Sigmoid colon (tissue), 7 donors: ENCODE measurements at places on chromosomes 11 and 22. TPM values are rescaled to one million over a fixed set of nuclear protein-coding genes. Genes with fewer than 3 reads are reported as not detected.

LIN7C gene
- total RNA-seq = 52.4 TPM

DNA sequence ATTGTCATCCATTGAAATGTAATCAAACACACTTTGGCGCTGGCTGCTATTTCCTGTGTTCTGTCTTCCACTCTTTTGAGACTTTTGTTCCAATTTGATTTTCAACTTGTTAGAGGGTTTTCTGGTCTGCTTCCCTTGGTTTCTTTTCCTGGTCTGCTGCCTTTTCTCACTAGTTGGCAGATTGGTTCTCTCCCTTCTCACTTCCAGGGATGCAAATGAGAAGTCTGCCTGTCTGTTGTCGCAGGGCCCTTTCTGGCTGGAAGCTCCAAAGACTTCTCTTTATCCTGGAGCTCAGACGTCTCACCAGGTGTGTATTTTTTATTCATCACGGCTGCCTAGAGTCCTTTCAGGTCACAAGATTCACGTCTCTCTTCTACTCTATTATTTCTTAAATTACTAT, 84.0 kb downstream of the RPS6KA4 start:
- H3K4me1 ChIP-seq = no peaks in the 10 kb centered on the region
- H3K36me3 ChIP-seq = no peaks in the 10 kb centered on the region
- DNase-seq = peak; percentile 12
- no peak overlapping the region for H3K27ac ChIP-seq
- H3K4me3 ChIP-seq = no peak overlapping the region

MS4A18 gene
- not detected for total RNA-seq

DNA sequence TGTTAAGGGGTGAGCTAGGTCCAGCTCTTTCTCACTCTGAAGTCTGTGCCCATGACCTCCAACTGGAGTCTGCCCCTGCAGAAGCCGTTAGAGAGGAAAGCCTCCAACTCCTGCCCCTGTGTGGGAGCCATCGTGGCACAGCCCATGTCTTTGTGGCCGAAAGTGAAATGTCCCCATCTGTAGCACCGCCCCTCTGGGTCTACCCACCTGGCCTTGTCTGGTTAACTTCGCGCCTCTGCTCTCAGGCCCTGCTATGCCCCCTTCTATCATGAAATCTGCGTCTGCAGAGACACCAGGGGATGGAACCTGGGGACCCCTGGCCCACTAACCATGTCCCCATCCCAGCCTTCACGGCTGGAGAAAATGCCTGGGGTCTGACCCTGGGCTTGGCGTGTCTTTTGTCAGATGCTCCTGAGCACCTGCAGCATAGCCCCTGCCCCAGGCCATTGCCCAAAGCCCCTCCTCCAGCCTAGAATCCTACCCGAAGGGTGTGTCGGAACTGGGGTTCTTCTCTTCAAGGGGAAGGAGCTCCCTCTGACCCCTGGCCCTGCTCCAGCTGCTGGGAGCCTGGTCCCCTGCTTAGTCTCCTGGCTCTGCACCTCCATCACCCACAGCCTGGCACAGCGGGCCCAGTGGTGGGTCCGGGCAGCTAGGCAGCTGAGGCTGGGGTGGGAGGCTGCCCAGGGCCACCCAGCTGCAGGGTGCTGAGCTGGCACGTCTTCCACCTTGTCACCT, 35.8 kb upstream of the HMOX1 start:
- H3K27ac ChIP-seq = no peak overlapping the region
- peaks cover 44% of the 10 kb centered on the region for H3K36me3 ChIP-seq
- H3K4me1 ChIP-seq = peaks cover 10% of the 10 kb centered on the region
- H3K4me3 ChIP-seq = no peak overlapping the region
- no peak for DNase-seq

- H3K27ac ChIP-seq = no peak overlapping the region
- H3K36me3 ChIP-seq = no peaks in the 10 kb centered on the region
- H3K4me3 ChIP-seq = no peak overlapping the region
- no peaks in the 10 kb centered on the region for H3K4me1 ChIP-seq
- no peaks in the 10 kb centered on the region for H3K27me3 ChIP-seq
These were observed 26.4 kb downstream of the MMP13 start for GRCh38 chr11:102929166-102929565.

DNA sequence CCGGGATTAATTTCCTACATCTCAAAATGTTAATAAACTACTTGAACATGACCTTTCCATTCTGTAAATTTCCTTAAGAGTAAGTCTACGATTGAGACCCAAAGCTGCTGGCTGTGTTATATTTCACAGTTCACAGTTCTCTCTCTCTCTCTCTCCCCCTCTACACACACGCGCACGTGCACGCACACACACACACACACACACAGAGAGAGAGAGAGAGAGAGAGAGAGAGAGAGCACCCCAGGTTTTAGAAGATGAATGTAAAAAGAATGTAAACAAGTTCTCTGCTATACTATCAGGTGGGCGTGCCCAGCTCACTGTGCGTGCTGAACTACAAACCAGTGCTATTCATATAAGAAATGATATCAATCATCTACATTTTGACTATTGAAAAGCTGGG, 3.3 kb downstream of the BDNF start:
- no peak overlapping the region for H3K27ac ChIP-seq
- no peak overlapping the region for H3K4me3 ChIP-seq
- no peaks in the 10 kb centered on the region for H3K36me3 ChIP-seq
- H3K4me1 ChIP-seq = peaks cover 3% of the 10 kb centered on the region

FOXR1 gene
- total RNA-seq = not detected

ASPHD2 gene
- total RNA-seq = 1.6 TPM

KIAA0930 gene
- 56.5 TPM for total RNA-seq

- no peaks in the 10 kb centered on the region for H3K36me3 ChIP-seq
- no peaks in the 10 kb centered on the region for H3K27me3 ChIP-seq
These were observed 21.5 kb downstream of the CYTH4 start for GRCh38 chr22:37303821-37304274.

- no peaks in the 10 kb centered on the region for H3K36me3 ChIP-seq
- no peak overlapping the region for H3K27ac ChIP-seq
- H3K4me3 ChIP-seq = no peak overlapping the region
- no peaks in the 10 kb centered on the region for H3K27me3 ChIP-seq
- DNase-seq = no peak
These were observed 26.1 kb upstream of the SMIM38 start for GRCh38 chr11:69129647-69130046.

DNA sequence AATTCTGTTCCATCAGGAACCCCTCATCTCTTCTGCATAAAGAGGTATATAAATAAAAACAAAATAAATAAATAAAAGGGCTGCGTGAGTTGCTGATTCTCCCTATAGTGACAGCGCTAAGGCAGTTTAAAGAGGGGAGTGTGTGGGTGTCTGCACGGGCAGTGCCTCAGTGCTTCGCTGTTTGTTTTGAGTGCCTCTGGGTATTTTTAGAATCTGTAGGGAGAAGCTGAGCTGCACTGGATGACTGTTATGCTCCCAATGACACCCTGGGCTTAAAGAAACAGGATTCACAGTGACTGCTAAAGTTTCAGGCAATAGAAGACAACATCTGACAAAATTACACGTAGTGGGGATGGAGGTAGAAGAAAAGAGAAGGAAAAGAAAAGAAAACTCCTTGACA, 38.8 kb downstream of the SLC1A2 start:
- no peak overlapping the region for H3K4me3 ChIP-seq
- no peak for DNase-seq
- no peaks in the 10 kb centered on the region for H3K27me3 ChIP-seq
- H3K27ac ChIP-seq = peak overlapping the region; percentile 2
- peaks cover 13% of the 10 kb centered on the region for H3K4me1 ChIP-seq
- no peaks in the 10 kb centered on the region for H3K36me3 ChIP-seq

GRCh38 chr11:66343176-66343575, 1.7 kb downstream of the BRMS1 start:
- peak; percentile 34 for DNase-seq
- peaks cover 37% of the 10 kb centered on the region for H3K4me1 ChIP-seq
- no peak overlapping the region for H3K27ac ChIP-seq
- no peak overlapping the region for H3K4me3 ChIP-seq
- H3K36me3 ChIP-seq = peaks cover 23% of the 10 kb centered on the region
- H3K27me3 ChIP-seq = no peaks in the 10 kb centered on the region

PTDSS2 gene
- total RNA-seq = 30.1 TPM

LIPT2 gene
- total RNA-seq = 3.9 TPM

GRCh38 chr11:77091146-77091940, 11.3 kb upstream of the OMP start:
- no peaks in the 10 kb centered on the region for H3K4me1 ChIP-seq
- no peak overlapping the region for H3K4me3 ChIP-seq
- H3K36me3 ChIP-seq = no peaks in the 10 kb centered on the region

DNA sequence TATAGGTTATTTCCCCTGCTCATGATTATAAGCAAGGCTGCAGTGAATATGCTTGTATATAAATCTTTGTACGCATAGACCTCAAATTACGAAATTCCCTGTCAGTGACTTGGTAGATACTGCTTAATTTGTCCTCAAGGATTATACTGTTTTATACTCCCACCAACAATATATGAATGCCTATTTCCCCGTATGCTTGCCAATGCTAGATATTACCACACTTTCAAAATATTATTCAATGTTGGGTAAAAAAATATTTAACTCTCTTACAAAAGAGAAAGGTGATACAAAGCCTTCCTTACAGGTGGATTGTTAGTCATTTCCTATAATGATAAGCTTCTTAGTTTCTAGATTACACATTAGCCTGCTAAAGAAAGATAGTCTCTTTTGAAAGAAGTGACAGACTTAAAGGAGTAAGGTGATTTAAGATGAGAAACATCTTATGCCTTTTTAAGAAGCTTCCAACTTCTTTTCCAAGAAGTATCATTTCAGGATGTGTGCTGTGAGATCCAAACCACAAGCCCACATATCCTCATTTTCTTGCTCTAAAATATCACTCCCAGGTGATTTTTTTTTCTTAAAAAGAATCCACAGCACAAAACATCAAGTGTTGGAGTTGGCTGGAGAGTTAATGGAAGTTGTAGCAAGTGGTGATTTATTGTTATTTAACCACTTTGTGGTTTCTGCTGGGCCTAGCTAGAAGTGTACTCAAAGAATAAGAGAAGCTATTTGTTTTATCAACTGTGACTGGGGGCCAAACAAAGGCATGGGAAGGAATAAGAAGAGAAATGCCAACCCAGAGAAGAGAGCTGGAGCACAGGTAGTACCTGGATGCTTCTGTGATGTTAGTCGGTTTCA, 59.2 kb downstream of the BARX2 start:
- H3K36me3 ChIP-seq = no peaks in the 10 kb centered on the region
- no peak for DNase-seq
- H3K27me3 ChIP-seq = no peaks in the 10 kb centered on the region
- no peak overlapping the region for H3K4me3 ChIP-seq
- H3K4me1 ChIP-seq = no peaks in the 10 kb centered on the region

DNA sequence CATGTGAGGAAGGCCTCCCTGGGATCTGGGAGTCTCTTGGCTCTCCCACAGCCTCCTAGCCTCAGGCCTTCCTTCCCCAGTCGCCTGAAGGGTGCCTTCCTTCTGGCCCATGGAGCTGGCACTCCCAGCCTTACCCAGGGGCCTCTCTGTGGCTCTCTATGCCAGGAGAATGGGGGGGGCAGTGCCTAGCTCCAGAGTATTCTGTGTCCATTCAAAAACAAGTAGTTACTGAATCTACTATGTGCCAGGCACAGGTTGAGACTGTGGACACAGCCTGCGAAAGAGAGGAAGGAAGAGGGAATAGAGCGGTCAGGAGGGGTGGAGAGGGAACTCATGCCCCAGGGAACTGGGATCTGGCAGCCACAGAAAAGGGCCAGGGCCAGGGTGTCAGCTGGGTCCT, 2.7 kb upstream of the PLA2G3 start:
- no peak for DNase-seq
- no peak overlapping the region for H3K4me3 ChIP-seq
- H3K4me1 ChIP-seq = no peaks in the 10 kb centered on the region
- no peaks in the 10 kb centered on the region for H3K27me3 ChIP-seq
- no peak overlapping the region for H3K27ac ChIP-seq
- H3K36me3 ChIP-seq = no peaks in the 10 kb centered on the region

TTC38 gene
- total RNA-seq = 41.4 TPM

- H3K4me3 ChIP-seq = no peak overlapping the region
- H3K36me3 ChIP-seq = no peaks in the 10 kb centered on the region
- peak; percentile 46 for DNase-seq
- peaks cover 20% of the 10 kb centered on the region for H3K4me1 ChIP-seq
- peaks cover 3% of the 10 kb centered on the region for H3K27me3 ChIP-seq
These were observed 1.4 kb upstream of the DGAT2 start for GRCh38 chr11:75767228-75767572.

DNA sequence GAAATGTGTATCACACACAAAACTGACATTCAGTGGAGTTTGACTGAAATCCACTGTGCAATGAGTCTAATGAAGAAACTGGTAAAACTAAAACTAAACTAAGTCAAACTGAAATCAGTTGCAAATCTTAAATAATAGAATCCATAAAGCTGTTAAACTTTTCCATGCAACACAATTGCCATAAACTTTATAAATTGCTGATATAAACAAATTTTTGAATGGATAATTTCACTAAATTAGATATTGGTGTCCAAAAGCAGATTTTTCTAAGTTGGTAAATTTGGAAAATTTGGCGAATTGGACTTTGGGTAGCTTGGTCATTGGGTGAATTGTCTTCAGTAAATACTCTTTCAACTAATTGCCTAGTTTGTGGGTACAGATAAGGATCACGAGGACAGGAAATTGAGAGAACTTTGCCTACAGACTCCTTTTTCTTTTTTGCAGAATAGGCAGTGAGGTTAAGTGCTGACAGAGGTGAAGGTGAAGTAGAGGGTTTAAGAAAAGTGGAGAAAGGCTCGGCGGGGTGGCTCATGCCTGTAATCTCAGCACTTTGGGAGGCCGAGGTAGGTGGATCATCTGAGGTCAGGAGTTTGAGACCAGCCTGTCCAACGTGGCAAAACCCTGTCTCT, 12.8 kb downstream of the MRPL17 start:
- H3K4me3 ChIP-seq = no peak overlapping the region
- no peaks in the 10 kb centered on the region for H3K27me3 ChIP-seq
- no peak for DNase-seq
- H3K4me1 ChIP-seq = no peaks in the 10 kb centered on the region
- no peaks in the 10 kb centered on the region for H3K36me3 ChIP-seq

GRCh38 chr11:83649528-83649855, 363.3 kb upstream of the CCDC90B start:
- no peak overlapping the region for H3K4me3 ChIP-seq
- no peak for DNase-seq
- no peaks in the 10 kb centered on the region for H3K4me1 ChIP-seq
- H3K27ac ChIP-seq = no peak overlapping the region
- no peaks in the 10 kb centered on the region for H3K27me3 ChIP-seq

DNA sequence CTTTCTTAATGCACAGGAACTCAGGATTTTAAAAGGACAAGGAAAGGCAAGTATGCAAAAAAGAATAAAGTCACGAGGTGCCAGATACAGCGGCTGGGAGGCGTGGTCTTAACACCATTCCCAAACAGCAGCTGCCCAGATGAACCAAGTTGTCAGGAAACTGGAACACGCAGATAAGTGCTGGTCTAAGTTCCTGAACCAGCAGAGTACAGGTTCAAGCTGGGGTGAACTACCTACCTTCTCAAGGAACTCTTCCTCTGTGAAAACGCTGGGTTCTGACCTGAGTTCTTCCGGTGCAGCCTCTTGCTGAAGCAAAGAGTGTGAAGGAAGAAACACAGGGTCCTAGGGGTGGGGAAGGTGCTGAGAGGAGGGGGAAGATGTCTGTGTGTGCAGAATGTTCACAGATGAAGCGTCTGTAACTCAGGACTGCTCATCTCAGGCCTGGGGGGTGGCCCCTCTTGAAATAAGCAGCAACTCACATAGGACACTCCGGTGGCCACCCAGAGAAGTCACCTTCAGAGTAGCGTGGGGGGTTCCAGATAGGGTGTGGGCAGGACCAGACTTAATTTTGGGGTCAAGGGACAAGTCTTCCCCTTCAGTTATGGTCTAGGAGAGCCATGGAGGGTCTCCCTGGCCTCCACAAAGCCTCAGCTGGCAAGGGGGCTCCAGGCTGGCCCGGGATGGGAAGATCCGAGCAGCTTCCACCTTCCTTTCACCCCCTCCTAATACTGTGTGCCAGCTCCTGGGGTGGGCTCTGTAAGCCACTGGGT, 3.2 kb downstream of the TPST2 start:
- no peak overlapping the region for H3K4me3 ChIP-seq
- no peak overlapping the region for H3K27ac ChIP-seq
- peak; percentile 57 for DNase-seq
- no peaks in the 10 kb centered on the region for H3K27me3 ChIP-seq
